ENCODE measurements at places on chromosomes 5 and 9. TPM values are rescaled to one million over a fixed set of nuclear protein-coding genes. Genes with fewer than 3 reads are reported as not detected.

The FBXW11 gene
- 35.9 TPM for total RNA-seq

The MCC gene
- 0.39 TPM for total RNA-seq

The GLRA1 gene
- not detected for total RNA-seq

The FOXD4 gene
- 0.82 TPM for total RNA-seq
